Esophagus mucosa (tissue), 1 donor: ENCODE measurements at places on chromosomes 2 and 18. TPM values are rescaled to one million over a fixed set of nuclear protein-coding genes. Genes with fewer than 3 reads are reported as not detected.

DNA sequence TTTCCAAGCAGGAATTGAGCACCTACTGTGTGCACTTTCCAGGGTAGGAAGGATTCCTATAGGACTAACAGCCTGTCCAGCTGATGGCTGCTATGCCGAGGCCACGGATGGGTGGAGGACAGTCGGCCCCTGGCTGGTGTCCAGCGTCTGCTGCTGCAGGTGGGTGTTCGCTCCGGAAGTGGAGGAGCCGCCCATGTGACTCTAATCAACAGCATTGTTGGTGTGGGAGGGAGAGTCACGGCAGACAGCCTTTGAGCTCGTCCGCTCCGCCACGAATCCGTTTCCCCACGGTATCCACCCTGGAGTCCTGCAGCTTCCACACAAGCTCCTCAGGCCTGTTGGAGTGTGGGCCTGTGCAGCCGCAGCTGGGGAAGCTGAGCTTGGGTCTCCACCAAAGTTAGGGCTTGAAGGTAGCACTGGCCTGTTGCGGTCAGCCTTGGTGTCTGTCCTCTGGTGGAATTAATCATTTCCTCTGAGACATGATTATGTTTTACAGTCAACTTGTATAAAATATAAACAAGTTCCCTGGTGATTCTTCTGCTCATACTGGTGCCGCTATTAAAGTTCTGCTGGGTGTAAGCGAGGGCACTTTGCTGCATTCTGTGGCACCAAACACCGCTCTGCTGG lies 185.9 kb upstream of the TPO start:
- ATAC-seq, result no peak

GRCh38 chr2:147782141-147782930 lies 62.5 kb upstream of the ACVR2A start:
- no peak for ATAC-seq

DNA sequence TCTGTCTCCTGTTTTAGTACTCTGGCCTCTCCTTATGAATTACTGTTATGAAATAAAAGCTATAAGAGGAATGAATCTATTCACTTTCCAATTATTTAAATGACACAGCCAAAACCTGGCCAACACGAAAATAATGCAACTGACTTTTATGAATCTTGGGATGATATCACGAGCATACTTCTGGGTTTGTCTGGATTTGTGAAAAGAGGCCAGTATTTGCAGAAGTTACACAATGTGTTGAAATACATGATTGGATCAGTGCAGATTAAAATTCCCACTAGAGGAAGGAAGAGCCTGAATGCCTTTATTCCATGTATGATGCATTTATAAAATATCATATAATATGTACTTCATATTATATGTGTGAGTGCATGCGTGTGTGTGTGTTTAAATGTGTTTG lies 418.2 kb downstream of the GRB14 start:
- ATAC-seq, result no peak

DQX1 gene
- 5.6 TPM for total RNA-seq

GRCh38 chr2:213868526-213868925 lies 542.3 kb upstream of the VWC2L start:
- no peak for ATAC-seq

DNA sequence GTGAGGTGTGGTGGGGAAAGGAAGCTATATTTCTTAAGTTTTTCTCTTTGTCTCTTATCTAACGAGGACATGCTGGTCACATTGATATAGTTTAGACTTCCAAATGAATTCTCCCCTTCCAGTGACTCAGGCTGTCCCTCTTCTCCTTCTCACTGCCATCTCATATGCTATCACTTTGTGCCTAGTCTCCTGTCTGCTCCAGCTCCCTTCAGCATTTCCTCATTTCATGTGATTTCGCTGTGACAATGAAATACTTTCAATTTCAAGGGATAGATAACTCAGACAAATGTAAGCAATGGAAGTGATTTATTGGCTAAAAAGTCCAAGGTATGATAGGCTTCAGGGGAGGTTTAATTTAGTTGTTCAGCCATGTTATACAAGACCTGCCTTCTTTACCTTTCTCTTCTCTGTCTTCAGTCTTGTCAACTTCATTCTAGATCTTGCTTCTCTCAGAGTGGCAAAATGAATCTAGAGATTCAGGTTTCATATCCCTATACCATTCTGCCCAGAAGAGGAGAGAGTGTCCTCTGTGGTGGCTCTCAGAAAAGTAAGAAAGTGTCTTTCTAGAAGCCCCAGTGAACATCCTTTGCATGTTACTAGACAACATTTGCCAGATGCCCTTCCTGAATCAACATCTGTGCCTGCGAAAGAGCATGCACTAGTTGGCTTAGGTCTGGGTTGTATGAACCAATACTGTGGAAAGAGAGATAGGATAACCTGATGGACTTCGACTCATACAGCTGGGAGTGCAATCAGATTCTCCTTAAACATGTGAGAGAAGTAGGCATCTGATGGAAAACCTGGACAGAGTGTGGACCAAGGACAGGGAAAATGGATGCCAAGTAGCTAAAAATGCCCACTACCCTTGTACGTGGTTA lies 29.9 kb upstream of the GPR155 start:
- ATAC-seq, result no peak

GALNT5 gene
- total RNA-seq, result 3.8 TPM

DNA sequence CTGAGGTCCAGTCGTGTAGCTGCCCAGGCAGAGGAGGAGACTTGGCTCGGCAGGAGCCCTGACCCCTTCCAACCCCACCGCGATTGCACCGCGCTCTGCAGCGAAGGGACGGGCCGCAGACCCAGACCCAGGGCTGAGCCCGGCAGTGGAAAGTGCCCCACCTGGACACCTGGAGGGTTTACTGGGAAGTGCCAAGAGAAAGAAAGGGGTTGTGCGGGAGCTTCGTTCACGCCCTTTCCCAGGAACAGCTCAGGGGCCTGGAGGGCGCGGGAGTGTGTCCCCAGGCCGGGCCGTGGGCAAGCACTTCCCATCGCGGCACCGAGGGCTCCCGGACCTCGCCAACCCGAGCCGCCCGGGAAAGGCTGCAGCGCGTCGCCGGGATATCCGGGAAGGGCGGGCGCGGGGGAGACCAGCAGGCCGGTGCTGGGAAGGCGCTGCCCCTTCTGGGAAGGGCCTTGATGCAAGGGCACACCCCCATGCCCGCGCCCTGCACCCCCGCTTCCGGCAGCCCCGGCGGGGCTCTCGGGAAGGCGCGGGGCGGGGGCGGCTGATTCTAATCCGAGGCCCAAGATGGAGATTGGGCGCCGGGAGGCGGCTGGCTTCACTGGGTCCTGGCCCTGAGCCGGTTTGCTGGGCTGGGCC lies 36.1 kb upstream of the MRPL33 start:
- peak; percentile 87 for ATAC-seq
